ENCODE measurements at places on chromosomes 2 and 18.

DNA sequence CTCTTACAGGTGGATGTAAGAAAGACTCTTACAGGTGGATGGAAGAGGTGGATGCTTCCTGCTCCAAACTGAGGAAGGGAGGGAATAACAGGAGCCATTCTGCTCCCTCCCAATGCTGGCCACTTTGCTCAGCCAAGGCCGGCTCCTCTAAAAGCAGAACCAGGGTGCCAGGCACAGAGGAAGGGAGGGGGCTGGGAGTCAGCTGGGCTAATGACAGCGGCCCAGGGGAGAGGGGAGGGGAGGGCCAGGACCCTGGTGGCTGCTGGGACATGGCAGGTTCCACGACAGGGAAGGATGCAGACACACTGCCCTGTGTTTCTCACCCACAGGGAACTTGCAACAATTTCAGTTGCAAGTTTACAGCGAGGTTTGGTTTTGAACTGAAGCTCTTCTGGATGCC is 173.4 kb downstream of the ANAPC1 start:
- no peak for DNase-seq

DNA sequence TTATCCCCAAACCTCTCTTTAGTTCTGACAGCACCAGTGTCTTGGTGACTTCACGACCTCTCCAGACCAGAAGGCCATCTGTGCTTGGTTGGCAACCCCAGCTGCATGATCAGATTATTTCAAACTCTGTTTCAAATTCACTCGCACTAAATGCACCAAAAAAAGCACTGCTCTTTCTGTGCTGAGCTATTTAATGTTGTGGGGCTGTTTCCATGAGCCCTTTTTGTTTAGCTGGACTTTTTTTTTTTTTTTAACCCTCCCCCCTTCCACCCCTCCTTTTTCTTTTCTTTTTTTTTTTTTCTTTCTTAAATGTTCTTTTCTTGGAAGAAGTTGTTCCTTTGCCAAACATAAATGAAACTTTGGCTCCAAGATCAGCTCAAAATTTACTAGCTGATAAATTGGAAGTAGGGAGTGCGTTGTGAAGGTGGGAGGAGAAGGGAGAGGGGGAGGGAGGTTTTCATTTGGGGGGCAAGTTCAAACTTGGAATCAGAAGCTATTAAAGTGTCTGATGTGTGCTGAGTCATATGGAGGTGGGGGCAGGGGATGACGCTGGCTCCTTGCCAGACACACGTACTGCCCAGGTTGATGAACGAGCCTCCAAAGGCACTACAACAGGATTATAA is 543.0 kb upstream of the TNP1 start:
- DNase-seq = no peak

DNA sequence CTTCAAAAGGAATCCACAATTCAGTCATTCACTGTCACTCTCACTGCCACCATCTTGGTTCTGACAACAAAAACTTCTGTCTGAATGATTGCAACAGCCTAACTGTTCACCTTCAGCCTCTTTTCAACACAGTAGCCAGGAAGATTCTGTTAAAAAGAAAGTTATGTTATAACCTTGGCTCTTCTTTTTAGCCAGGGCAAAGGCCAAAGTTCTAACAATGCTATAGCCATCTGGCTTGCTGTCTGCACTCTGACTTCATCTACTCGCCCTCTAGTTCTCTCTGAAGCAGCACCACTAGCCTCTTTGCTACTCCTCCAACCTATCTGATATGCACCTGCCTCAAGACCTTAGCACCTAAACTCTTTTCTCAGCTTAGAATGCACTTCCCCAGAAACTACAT is 158.5 kb downstream of the ZNF385B start:
- no peak for DNase-seq

GRCh38 chr18:25494888-25495287 is 142.9 kb upstream of the ZNF521 start:
- no peak for DNase-seq

- DNase-seq = no peak
These were observed 104.8 kb upstream of the SLC8A1 start for GRCh38 chr2:40556739-40557138.

DNA sequence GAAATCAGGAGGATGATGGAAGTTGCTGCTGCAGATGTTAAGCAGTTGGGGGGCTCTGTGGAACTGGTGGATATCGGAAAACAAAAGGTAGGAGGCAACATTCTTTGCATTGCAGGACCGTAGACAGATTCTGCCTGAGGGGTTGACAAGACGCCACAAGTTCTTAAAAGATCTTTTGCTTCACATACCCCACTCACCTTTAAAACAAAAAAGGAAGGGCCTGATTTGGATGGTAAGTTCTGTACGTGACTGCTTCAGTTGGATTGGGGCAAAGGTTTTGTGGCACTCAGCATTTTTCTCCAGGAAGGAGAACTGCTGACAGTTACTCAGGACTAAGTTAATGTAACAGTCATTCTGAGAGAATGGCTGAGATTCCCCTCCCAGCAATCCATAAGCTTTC is 5.2 kb downstream of the CNDP2 start:
- no peak for DNase-seq

DNA sequence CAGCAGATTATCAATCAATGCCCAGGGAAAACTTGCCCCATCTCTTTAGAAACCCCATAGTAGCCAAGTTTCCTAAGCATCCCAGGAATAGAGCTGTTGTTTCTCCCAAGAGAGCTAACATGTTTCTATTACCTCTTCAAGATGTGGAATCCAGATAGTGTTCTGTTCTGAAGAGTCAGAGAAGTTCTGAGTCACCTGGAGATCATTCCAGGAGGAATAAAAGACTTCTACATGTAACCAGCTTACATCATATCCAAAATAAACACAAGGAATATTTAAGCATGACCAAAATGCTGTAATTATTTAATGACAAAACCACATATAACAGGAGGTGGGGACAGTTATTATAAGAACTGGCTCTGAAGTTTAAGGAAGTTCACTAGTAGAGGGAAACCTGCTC is 51.0 kb upstream of the GORASP2 start:
- DNase-seq = no peak

GRCh38 chr2:240594511-240595380 is 8.2 kb downstream of the CAPN10 start:
- DNase-seq = no peak

DNA sequence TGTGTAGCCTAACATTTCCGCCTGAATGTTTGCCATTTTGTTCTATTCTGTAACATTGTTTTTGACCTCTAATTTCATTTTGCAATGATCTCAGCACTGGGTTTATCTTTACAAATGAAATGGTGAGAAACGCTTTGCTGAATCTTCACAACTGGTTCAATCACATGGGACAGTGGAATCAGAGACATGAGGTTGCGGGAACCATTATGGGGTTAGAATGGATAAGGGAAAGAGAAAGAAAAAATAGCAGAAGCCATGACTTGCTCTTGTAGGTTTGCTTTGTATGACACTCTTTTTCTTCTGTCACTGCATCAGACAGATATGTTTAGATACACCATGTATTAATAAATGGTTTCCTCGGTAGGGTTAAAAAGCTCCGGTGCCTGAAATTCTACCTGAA is 114.3 kb upstream of the PELI1 start:
- DNase-seq = no peak

DNA sequence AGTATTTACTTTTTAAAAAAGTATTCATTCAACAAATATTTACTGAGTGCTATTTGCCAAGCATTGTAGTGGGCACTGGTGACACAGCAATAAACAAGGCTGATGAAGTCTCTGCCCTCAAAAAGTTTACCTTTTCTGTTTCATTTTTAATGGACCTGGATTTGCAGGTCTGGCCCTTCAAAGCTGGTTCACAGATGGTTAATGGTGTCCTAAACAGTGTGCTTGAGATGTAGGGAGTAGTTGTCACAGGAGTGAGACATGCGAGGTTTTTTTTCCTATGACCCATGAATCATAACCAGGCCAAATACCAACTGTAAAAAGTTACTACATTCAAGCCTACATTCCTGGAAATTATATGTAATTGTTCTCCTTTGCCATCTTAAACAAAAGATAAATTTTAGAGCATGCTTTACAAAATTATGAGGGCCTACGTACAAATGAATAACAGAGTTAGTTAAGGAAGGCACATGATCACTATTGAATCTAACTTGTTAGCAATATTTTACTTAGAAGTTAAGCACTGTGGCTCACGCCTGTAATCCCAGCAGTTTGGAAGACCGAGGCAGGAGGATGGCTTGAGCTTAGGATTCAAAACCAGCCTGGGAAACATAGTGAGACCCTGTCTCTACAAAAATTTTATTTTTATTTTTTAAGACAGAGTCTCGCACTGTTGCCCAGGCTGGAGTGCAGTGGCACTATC is 223.9 kb downstream of the MBD5 start:
- no peak for DNase-seq

DNA sequence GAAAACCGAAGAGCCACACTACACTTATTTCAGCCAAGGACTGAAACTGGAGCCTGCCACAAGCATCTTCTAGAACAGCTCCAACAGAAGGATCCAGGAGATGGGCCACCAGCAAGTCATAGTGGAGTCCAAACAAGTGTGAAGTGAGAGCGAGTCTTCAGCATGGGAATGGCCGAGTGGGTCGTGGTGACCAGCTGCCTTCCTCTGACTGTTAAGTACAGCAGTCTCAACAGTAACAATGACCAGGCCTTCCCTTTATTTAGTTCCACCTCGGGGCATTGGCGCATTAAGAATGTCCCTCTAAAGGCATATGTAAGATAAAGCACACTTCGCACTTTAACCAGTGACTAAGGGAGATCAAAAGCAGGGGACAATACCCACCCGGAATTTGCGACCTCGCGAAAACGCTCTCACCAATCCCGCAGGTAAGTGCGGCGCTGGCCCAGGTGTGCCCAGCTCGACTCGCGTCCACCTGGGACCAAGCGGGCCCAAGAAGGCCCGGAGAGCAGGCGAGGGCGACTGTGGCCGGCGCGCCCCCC is 1.1 kb downstream of the L3MBTL4 start:
- DNase-seq = no peak

DNA sequence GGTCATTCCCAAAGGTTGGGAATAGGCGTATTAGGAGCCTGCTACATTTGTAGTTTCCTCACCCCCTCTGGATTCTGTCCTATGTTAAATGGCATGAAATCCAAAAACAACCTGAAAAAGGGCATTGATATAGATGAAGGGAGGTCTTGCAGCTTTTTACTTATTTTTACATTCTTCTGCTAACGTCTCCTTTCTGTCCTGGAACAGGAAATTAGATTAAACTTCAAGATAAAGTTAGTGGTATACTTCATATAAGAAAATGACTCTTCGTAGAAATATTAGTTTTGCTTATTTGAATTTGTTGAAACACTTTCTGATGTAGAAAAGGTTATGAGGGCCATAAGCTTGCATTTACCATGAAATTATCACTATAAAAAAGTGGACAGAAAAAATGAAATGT is 694.5 kb downstream of the ADCYAP1 start:
- DNase-seq = no peak

DNA sequence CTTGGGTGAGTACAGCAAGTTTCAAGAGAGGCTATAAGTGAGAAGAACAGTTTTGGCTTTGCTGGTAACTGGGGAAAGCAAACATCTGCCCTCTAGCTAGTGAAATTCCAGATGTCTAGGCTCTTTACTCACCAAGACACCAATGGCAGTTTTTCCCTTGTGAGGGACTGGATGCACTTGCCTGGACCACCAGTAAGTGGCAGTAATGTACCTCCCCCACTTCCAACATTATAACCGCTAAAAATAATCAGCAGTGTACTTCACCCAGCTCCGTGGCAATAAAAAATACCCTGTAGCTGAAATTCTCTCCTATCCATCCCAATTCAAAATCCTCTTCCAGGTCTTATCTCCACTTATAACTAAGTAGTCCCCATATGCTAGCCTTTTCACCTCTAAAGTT is 383.9 kb downstream of the ARHGAP15 start:
- DNase-seq = no peak

GRCh38 chr2:215609089-215610032 is 173.5 kb upstream of the FN1 start:
- DNase-seq = no peak

GRCh38 chr2:205612636-205613035 is 69.7 kb upstream of the NRP2 start:
- DNase-seq = no peak

- no peak for DNase-seq
These were observed 1.2 kb downstream of the CABLES1 start for GRCh38 chr18:23136326-23137096.

DNA sequence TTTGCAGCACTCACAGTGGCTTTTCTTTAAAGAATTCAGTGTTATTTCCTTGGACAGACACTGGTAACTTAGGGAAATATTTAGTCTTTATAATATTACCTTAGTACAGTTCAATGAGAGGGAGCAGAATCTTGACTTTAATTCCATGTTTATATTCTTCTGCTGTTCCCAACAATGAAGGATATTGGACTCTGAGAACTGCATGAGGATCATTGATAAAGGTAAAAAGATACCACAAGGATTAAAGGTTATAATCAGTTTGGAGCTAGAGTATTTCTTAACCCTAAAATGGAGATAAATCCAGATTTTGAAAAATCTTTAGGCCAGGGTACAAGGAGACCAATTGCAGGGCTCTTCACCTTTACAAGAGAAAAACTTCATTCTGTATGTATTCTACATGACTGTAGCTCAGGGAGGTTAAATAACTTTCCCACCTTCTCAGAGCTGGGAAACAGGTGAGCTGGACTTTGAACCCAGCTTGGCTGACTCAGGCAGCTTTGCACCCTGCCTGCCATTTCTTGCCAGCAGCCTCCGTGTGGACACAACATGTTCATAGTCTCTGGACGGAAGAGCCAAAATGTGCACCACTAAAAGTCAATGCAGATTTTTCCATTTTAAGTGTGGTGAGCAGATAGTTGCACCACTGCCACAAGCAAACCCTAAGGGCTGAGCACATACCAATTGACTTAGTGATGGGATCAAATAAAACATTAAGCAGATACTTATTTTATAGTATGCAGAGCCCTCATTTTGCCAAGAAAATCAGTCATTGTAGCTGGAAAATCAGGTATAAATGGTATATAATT is 26.7 kb downstream of the UPP2 start:
- DNase-seq = no peak

DNA sequence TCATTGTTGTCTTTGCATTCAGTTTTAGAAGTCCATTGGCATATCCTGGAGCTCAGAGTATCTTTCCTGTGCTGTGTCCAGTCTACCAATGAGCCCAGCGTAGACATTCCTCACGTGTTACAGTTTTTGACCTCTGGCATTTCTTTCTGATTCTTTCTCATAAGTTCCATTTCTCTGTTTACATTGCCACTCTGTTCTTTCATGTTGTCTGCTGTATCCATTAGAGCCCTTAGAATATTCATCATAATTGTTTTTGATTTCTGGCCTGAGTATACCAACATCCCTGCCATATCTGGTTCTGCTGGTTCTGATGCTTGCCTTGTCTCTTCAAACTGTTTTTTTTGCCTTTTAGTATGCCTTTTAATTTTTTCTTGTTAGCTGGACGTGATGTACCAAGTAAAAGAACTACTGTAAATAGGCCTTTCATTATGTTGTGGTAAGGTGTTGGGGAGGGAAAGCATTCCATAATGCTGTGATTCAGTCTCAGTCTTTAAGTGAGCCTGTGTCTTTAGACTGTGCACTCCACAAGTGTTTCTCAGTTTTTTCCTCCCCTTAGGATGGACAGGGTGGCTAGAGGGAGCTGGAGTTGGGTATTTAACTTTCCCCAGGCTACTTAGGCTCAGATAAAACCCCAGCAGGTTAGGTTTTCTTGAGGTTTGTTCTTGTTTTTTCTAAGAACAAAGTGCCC is 35.6 kb downstream of the CEP192 start:
- DNase-seq = no peak

- DNase-seq = no peak
These were observed 202.0 kb upstream of the SLC14A2 start for GRCh38 chr18:45413180-45413836.

Data from activated naive CD4-positive, alpha-beta T cell (primary cell).